ENCODE measurements at places on chromosomes 12 and 14.

- DNase-seq = no peak
Observed at GRCh38 chr14:50022661-50023060, 93.7 kb downstream of the VCPKMT start.

DNA sequence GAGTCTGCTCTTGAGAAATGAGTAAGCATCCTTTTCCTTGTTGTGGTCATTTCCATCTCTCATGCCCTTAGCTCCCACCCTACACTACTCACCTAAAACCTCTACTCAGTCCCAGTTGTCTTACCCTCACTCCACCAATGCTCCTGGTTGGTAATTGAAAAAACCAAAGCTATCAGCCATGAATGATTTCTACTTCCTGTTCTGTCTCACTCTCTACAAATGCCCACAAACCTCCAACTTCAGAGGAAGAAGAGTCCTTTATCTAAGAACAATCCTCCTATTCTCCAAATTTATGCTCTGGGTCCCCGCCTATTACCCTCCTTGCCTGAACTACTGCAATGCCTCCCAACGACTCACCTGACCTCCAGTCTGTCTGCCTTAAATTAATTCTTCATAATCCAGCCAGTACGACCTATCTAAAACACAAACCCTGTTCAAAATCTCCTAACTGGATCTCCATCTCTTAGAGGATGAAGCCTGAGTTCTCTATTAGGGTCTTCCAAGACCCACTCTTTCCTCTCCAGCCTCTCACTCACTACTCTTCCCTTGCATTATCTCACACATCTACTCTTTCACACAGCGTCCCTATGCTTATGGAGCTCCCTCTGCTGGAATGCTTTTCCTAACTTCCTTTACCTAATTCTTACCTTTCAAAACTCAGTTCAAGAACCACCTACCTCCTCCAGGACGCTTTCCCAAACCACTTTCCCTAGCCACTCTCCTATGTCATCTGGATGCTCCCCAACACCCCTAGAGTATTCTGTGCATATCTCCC lies 2.2 kb downstream of the DHRS1 start:
- no peak for DNase-seq

DNA sequence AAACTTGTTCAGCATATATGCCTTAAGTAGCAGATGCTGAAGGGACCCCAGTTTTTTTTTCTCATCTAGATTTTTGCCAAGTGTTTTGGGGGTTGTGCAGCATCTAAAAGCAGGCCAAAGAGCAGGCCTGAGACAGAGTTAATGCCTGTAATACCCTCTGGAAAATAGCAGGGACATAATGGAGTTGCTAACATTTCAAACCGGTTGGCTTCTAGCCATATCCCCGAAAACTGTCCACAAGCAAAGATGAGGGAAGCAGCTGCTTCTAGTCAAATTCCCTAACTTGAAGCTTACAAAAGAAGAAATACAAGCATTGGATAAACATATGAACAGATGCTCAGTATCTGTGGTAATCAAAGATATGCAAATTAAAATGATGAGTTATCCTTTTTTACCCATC lies 52.1 kb upstream of the AEBP2 start:
- no peak for DNase-seq

DNA sequence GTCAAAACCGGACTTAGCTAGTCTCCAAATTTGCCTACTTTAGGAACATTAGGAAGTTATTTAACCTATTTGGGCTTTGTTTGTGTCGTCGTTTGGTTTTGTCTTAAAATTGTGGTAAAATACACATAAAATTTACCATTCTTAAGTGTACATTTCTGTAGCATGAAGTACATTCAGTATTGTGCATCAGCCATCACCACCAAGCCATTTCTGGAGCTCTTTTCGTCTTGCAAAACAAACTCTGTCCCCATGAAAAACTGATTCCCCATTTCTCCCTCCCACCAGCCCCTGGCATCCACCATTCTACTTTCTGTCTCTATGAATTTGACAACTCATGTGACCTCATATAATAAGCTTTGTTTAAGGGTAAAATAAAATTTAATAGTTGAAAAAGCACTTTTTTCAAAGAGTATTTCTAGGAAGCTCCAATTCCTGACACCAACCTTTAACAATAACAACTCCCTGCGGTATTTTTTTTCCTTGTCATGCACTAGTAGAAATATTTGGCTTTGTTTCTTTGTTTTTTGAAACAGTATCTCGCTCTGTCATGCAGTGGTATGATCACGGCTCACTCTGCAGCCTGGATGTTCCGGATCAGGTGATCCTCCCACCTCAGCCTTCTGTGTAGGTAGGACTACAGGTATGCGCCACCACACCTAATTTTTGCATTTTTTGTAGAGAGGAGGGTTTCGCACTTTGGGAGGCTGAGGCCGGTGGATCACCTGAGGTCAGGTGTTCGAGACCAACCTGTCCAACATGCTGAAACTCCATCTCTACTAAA lies 3.6 kb upstream of the UBC start:
- DNase-seq = no peak

GRCh38 chr12:90244232-90244631 lies 535.6 kb upstream of the ATP2B1 start:
- DNase-seq = no peak

- no peak for DNase-seq
Observed at GRCh38 chr14:25680934-25681333, 631.0 kb upstream of the STXBP6 start.

DNA sequence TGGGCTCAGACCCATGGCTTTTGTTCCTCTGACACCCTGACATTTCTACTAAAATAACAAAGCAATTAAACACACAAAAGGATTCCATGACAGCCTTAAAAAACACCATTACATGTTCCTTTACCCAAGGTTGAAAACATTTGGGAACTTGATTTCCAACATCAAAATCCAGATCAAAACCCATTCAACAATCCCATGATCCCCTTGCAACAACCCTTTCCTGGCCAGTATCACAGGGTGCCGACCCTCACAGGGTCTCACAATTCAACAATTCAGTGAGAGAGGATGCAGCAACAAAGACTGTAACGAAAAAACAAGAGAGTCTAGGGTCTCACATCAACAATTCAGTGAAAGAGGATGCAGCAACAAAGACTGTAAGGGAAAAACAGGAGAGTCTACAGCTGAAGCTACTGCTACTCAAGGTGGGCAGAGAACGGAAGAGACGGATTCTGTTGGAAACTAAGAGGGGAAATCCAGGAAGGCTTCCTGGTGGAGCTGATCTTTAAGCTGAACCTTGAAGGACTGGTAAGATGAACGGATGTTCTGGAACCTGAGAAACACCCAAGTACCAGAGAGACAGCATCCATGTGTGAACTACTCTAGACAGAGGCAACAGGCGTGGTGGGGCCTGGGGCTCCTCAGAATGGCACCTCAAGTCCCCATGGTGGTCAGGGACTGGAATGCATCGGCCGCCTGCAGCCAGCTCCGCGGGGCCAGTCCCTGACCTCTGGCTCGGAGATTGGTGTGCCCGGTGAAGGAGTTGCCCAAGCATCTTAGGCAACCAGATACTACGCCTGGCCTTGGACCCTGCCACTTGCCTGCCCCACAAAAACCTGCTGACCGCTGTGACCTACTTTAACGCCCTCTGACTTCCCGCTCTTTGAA lies 22.7 kb upstream of the ZFP36L1 start:
- no peak for DNase-seq

DNA sequence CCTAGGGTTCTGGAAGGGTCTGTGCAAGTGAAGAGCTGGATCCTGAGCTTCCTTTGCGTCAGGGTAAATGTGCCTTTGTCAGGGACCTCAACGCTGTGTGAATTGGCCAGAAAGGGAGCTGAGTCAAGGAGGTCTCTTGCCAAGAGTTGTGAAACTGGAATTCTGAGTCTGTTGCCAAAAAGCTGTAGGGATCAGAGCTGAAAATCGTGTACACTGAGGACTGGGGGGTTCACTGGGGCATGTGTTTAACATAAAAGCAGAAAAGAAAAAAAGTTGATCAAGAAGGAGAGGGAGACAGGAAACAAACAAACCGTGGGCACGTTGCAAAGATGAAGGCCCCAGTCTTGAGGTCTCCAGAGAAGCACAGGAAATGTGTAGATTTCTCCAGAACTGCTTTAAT lies 1081.5 kb downstream of the VRK1 start:
- DNase-seq = peak; percentile 11

DNA sequence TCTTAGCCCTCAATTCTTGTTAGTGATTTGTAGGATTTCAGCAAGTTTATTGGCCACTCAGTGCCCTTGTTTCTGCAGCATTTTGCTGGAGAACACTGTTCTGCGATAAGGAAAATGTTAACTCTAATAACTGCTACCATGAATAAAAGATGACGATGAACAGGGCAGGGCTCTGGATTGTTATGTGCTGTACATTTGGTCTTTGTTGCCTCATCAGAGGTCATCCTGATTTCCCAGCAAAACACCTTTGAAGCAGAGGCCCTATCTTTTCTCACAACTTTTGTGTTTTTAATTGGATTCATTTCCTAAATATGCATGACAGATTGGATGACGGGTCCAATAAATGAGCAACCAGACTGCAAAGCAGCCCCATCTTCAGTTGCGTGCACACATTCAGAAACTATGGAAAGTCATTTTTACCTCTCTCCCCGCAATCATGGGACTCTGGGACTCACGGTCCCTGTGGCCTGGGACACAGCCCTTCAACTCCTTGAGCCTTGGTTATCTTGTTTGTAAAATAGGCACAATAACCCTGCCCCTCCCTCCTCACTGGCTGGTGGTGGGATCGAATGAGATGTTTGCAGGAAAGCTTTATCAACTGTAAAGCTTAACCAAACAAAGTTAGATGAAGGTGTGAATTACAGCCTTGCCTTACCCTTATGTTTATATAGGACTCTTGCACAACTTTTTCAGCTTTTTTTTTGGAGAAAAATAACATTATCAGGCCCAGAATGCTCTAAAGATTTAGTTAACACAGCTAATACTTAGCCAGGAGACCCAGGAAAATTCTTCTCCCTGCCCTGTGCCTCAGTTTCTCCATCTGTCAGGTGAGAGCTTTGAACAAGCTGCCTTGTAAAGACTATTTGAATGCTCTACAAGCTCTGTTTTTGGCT lies 45.4 kb downstream of the RPH3A start:
- DNase-seq = no peak

DNA sequence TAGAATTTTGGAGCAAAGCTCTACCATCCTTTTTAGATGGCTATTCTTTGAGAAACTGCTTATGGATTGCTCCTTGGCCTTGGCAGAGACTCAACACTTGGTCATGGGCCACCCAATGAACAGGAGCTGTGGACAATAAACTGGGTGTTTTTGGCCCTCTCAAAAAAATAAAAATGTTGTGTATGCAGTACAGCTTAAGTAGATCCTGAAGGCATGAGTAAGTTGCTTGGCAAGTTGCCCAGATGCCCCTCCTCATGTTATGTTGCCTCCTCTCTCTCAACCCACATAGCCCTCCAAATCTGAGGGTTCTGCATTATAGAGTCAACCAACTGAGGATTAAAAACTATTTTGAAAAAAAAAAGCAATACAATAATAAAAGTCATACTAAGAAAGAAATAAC lies 124.9 kb downstream of the ATP23 start:
- no peak for DNase-seq

- no peak for DNase-seq
Observed at GRCh38 chr12:47488888-47489287, 216.9 kb downstream of the RPAP3 start.

DNA sequence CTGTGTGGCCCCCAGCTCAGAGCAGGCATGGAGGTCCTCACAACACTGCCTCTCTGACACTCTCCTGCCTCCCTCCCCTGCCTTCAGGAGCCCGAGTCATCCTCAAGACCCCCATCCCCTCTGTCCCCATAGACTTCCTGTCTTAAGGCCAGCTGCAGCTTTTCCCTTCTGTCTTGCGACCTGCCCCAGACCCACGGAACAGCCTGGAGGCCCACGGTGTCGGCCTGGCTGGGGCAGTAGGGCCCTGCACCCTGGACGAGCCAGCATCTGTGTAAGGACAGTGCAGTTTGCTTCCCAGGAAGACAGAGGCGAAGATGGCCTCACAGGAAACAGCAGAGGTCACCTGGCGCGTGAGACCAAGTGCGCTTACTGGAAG lies 9.7 kb downstream of the TEDC1 start:
- DNase-seq = no peak

GRCh38 chr14:98965076-98965475 lies 306.9 kb downstream of the BCL11B start:
- no peak for DNase-seq

GRCh38 chr14:37842106-37842505 lies 246.7 kb downstream of the TTC6 start:
- DNase-seq = no peak

DNA sequence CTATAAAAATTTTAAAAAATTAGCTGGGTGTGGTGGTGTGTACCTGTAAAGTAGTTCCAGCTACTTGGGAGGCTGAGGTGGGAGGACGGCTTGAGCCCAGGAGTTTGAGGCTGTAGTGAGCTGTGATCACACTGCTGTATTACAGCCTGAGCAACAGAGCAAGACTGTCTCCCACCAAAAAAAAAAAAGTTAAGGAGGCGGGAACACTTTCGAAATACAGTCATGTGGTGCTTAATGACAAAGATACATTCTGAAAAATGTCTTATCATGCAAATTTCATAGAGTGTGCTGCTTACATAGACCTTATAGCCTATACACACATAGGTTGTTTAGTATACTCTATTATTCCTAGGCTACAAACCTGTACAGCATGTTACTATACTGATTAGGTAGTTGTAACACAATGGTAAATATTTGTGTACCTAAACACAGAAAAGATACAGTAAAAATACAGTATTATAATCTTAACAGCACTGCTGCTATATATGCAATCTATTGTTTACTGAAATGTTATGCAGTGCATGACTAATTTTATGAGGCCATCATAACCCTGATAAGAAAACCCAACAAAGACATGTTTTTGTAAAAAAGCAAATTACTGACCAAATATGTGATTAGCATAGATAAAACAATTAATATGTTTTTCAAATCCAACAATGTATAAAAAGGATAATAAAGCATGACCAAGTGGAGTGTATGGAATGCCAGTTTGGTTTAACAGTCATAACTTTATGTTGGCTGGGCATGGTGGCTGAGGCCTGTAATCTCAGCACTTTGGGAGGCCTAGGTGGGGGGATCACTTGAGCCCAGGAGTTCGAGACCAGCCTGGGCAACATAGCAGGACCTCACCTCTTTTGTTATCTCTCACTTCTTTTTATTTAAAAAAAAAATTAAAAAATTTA lies 11.4 kb downstream of the EIF2S1 start:
- DNase-seq = no peak
